Tracheal epithelial cell (primary cell): ENCODE measurements at places on chromosomes 3 and 15. TPM values are rescaled to one million over a fixed set of nuclear protein-coding genes. Genes with fewer than 3 reads are reported as not detected.

The TNIK gene
- total RNA-seq, result 0.85 and 2.4 TPM in 2 replicates

The WNT7A gene
- total RNA-seq, result 8.1 and 28.0 TPM in 2 replicates

The THSD4 gene
- 9.0 and 23.1 TPM in 2 replicates for total RNA-seq

The CHRFAM7A gene
- under 0.01 TPM in 1 of 2 replicates, not detected in the other for total RNA-seq
